ENCODE measurements at places on chromosomes 13 and 19.
A peak's percentile ranks its signal among the peaks of the same experiment; 100 is the strongest.

DNA sequence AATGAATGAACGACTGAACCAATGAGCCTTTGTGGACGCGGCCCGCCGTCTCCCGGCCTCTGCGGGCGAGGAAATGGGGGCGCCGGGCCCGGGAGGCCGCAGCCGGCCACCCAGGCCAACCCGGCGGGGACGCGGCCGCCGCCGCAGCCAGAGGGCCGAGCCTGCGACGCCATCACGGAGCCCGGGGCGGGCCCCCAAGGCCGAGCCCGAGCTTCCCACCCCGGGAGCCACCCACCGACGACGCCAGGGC, 216 bp downstream of the SUGP2 start:
- DNase-seq, result no peak

- DNase-seq, result no peak
Observed at GRCh38 chr13:81001828-81002385, 661.0 kb upstream of the SPRY2 start.

DNA sequence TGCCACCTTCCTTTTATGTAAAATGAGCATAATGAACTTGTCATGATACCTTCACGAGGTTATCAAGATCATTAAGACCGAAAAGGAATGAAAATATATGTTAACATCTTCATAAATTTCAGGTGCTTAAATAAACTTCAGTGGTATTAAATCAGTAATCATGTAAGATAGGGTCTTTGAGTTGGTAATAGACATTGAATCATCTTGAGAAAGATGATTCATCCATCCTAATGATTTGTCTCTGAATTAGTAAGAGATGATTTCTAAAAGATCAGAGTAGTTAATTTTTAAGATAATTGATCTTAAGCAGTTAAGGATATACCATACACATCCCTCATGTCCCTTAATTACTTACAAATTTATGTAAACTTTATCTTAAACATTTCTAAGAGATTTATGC, 52.0 kb downstream of the COG3 start:
- DNase-seq, result no peak

DNA sequence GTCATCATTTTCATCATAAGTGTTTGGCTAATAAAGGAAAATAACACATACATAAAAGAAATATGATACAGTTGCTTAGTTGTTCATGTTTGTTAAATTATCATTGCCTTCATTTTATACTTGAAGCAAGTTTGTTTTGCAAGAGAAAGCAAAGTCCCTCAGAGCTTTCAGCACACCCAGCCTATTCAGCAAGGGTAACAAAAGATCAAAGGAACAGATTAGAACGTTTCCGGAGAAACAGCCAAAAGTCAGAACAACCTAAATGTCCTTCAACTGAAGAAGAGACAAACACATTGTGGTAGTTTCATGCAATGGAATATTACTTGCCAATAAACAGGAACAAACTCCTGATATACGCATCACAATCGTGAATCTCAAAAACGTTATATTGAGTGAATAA, 380.7 kb downstream of the MZT1 start:
- no peak for DNase-seq

DNA sequence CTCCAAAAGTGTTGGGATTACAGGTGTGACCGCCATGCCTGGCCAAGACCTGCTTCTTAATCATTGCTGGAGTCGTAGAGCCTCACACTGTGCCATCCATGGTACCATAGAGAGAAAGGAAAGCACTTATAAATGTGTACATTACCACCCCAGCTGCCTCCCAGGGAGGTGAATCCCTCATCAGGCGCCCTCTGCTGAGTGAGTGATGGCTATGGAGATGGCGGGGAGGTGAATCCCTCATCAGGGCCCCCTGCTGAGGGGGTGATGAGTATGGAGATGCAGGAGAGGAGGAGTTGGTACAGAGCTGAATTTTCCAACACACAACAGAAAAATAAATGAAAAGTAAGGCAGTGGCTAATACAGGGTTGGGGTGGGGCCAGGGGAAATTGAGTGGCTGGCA, 263.4 kb downstream of the UQCRFS1 start:
- no peak for DNase-seq

GRCh38 chr13:74274916-74275315, 140.7 kb upstream of the KLF12 start:
- no peak for DNase-seq

DNA sequence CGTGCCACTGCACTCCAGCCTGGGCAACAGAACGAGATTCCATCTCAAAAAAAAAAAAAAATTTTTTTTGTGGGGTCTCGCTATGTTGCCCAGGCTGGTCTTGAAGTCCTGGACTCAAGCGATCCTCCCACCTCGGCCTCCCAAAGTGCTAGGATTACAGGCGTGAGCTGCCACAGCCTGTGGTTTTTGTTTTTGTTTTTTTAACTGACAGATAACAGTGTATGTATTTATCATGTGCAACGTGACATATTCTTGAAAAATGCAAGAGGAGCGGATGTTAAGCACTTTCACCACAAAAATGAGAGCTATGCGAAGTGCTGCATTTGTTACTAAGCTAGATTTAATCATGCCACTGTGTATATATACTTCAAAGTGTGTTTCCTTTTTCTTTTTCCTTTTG, 49.0 kb downstream of the ARHGEF18 start:
- DNase-seq, result no peak

GRCh38 chr13:99605420-99606323, 104.4 kb downstream of the TM9SF2 start:
- no peak for DNase-seq

DNA sequence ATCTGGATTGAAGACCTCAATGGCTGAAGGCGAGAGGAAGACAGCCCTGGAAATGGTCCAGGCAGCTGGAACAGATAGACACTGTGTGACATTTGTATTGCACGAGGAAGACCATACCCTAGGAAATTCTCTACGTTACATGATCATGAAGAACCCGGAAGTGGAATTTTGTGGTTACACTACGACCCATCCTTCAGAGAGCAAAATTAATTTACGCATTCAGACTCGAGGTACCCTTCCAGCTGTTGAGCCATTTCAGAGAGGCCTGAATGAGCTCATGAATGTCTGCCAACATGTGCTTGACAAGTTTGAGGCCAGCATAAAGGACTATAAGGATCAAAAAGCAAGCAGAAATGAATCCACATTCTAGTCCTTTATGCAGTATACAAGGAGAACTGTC, 1.2 kb downstream of the POLR1D start:
- no peak for DNase-seq

DNA sequence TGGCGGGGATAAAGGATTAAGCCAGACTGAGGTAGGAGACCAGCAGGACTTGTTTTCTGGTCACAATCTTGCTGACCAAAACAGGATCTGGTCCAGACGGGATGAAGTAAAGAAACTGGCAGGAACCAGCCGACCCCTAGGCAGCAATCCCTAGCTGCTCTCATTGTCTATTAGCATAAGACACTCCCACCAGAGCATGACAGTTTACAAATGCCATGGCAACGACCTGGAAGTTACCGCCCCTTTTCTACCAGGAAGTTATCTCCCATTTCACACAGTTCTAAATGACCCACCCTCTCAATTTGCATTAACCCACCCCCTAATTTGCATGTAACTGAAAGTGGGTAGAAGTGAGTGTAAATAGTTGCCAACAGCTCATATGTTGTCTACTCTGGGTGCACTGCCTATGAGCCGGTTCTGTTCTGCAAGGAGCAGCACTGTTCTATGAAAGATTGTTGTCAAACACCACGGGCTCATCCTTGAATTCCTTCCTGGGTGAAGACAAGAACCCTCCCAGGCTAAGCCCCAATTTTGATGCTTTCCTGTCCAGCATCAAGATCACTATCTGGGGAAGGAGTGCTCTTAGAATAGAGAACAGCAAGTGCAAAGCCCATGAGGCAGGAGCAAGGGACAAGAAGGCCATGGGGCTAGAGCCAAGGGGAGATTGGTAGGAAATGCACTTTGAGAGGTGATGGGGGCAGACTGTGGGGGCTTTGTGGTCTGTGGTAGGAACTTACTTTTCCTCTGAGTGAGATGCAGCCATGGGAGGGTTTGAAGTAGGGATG, 13.9 kb upstream of the FBXO27 start:
- DNase-seq, result no peak

DNA sequence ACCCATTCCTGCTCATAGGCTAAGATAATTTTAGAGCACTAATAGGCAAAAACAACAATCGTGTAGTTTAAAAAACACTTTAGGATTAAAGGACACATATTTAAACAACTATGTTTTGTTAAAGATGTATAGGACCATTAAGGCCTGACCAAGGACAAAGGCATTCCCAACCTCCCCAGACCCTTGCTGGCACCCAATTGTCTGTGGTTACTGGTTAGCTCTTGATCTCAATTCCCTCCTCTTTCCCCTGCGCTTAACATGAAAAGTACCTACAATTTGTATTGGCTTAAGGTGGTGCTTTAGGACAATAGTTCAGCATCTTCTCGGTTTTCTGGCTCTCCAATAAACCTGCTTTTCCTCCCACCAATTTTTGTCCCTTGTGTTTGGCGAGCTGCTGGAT, 51.0 kb downstream of the TEX26 start:
- no peak for DNase-seq

- peak; percentile 42 for DNase-seq
Observed at GRCh38 chr13:27007166-27007565, 164.4 kb downstream of the USP12 start.

- no peak for DNase-seq
Observed at GRCh38 chr19:11384778-11385129, 640 bp upstream of the EPOR start.

- no peak for DNase-seq
Observed at GRCh38 chr13:91622778-91623550, 224.5 kb downstream of the GPC5 start.

DNA sequence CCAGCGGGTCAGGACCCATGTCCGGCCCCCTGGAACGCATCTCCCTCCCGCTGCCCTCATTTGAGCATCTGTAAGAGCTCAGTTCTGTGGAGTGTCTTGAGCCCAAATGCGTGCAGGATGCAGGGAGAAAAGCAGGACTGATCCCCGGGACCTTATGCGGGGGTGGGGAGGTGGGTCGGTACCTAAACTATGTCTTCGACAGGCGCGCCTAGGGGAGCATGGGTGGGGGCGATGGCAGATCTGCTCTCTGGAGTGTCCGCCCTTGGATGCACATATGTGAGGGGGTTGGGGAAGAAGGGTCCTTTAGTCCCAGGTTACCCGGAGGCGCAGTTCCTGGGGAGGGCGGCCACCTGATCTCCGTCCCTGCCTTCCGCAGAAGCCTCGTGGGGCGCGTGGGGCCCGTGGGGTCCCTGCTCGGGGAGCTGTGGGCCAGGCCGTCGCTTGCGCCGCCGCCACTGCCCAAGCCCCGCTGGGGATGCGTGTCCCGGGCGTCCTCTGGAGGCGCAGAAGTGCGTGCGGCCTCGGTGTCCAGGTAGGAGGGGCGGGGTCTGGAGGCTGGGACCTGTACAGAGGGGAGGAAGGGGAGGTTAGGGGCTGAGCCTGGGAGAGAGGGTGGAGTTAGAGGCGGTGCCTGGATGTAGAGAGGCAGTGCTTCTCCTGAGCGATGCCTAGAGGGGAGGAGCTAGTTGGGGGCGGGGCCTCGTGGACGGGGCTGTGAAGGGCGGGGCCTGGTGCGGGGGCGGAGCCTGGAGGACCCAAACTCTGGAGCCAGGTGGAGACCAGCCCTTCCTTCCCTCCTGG, 2.9 kb downstream of the CILP2 start:
- DNase-seq, result no peak

DNA sequence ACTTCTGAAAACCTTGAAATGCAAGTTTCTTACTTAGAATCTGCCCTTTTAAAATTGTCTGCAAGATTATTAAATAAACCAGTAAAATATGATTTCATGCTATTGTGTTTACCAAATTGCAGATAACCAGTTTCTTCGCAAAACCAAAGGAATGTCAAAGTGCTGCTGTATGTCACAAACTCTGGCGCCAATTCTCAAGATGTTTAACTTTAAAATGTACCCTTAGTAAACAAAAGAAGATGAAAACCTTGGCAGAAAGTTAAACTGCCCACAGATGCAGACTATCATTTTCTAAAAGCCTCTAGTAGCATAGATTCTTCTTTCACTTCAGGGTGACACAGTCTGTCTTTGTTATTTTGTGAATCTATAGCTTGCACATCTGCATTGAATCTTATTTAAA, 189.2 kb downstream of the SLITRK6 start:
- no peak for DNase-seq

GRCh38 chr13:110539894-110540293, 21.6 kb downstream of the RAB20 start:
- DNase-seq, result no peak

DNA sequence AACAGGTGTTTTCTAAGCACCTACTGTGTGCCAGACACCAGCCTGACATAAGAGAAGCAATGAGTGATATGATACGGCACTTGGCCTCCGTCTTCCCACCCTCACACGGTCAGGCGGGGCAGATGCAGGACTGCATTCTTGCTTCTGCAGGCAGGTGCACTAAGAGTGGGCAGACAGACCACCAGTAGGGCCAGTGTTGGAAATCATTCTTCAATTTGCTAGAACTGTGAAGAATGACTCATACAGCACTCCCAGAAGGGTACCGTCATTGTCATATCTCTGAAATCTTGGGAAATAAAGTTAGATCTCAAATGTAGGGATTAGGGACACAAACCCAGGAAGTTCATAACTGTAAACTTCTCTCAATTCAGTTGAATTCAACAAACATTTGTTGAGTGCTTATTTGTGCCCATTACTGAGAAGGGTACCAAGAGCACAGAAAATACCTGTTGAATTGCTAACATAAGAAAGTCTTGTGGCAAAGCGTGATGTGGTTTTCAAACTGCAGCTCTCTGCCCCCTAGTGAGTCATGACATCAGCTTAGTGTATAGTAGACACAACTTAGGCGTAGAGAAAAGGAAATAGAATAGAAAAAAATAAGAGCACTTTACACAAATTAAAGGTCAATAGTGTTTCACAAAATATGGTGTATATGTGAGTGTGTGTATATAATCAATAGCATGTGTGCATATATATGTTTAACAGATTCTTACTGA, 76.1 kb downstream of the TEX26 start:
- DNase-seq, result no peak

DNA sequence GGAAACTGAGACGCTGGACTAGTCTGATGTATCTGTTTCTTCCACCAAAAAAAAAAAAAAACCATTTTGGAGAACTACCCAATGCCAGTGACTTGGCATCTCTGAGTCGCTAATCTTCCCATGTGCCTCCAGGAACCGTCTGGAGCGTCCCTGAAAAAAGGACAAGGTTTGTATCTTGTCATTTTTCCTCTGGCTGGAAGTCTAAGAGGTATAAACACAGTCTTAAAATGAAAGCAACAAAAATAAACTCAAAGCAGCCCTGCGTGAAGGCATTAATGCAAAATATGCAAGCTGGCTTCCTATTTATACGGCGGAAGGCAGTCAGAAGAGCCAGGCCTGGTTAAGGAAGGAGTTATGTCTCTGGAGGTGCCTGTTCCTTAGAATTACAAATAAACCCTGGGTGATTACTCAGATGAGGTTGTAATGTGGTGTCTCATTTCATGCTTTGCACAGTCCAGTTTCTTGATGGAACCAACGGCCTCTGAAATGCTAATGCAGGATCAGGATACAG, 20.3 kb downstream of the ACTN4 start:
- DNase-seq, result no peak

DNA sequence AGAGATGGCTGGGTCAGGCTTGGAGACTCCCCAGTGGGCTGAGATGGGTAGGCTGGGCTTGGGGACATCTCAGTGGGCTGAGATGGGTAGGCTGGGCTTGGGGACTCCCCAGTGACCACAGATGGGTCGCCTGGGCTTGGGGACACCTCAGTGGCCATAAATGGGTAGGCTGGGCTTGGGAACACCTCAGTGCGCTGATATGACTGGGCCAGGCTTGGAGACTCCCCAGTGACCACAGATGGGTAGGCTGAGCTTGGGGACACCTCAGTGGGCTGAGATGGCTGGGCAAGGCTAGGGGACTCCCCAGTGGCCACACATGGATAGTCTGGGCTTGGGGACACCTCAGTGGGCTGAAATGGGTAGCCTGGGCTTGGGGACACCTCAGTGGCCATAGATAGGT, 12.8 kb downstream of the IQCN start:
- no peak for DNase-seq

Measured in caudate nucleus (tissue), 63 donors.